ENCODE measurements at places on chromosomes 2 and 18.

DNA sequence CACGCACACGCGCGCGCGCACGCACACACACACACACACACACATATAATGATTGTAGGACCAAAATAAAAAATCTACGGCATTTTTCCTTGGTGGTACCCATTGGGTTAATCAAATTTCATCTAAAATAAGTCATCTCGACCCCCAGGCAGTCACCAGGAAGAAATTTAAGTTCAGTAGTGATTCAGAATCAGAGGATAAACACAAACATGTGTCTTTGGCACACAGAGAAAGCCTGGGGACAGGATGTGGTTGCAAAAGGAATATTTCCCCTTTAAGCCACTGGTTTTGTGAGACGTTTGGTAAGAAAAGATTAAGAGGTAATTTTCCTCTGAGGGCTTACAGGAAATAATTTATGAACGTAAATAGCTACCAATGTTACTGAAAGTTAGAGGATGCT is 171.6 kb upstream of the PIEZO2 start:
- no peak for DNase-seq

DNA sequence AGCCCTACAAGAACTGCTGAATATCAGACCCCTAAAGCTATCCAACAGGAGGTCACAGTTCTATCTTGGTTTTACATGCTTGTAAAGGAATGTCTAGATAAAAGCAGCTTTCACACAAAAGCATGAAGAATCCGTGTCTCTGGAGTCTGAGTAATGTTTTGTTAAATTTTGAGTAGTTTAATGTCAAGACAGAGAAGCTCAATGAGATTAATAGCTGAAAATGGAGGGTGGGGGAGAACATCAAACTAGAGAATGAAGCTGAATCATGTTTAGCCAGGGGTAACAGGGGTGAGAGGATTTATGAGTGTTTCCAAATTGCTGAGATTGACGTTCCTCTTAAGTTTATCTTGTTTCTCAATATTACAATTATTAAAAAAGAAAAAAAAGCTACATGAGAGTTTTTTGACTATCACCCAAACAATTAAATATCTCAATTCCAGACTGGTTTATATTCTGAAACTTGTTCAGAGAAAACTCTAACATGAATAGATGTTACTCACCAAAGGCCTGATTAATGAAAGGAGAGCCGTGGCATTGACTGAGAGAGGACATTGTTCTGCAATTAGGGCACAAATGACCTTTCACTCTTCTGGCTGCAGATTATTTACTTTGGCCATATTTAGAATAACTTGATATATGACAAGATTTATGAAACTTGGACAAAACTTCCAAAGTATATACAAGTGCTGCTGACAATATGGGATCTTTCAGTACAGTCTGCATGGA is 266.4 kb upstream of the ETAA1 start:
- no peak for DNase-seq

DNA sequence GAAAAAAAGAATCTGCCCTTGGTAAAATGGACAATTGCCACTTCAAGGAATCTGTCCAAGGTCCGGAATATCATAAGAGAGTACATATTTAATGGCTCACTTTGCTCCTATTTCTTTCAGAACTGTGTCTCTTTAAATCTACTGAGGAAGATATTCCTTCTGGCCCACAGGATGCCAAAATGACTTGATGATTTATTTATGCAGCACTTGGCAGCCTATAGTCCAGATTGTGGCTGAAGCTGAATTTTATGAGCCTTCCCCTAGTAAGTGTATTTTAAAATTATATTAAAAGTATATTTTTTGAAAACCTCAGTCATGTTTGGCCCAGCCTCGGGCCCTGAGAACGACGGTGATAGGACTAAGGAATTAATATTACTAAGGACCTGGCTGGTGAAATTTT is 465.1 kb upstream of the HNRNPA3 start:
- DNase-seq: no peak

- DNase-seq: no peak
Observed at GRCh38 chr2:23944527-23944926, 4.3 kb downstream of the UBXN2A start.

DNA sequence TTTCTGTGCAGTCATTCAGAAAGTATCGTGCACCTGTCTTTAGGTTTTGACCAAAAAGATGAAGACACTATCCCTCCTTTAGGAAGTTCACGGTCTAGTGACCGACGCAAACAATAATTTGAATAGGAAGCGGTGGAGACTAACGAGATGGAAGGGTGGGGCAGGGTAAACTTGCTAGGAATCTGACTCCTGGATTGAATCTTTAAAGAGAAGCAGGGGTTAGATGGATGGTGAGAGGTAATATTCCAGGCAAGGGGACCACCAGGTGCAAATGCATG is 651 bp upstream of the TXNL1 start:
- no peak for DNase-seq

DNA sequence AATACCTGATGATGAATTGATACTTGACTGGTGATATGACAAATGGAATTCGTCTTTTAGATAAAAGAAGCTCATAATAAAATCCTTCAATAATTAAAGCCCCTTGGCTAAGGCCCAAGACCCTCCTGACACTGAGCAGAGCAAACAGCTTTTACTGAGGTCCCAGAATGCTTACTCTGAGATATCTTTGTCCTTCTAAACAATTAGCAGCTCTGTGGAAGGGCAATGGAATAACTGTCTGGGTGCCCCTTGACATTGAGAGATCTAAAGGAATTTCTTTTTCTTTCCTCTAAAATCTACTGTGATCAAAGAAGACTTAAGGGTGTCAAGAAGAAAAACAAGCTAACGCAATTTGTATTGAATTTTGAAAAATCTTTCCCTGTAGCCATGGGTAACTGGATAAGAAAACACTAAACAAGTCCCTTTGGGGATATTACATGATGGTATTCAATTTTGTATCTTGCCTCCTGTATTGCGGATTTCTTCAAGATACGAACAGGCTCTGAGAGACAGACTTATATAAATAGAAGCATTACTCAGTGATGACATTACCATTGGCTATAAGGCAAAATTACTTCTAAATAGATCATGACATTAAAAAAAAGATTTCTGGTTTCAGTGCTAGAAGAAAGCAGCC is 128.8 kb downstream of the MREG start:
- no peak for DNase-seq

DNA sequence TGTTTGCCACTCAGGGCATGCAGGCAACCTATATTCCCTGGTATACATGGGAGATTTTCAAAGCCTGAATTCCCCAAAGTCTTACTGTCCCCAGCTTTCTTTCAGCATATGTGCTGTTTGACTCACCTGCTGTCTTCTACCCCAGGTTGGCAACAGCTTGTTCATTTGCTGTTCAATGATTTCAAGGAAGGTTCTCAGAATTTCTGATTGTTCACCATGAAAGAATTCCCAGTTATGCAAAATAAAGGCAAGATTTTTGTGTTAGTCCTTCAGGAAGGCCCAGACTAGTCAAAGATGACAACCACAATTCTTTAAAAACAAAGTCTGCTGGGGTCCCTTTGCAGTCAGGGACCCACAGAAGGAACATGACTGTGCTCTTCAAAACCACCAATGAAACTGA is 1057.8 kb upstream of the CDH2 start:
- DNase-seq: no peak

GRCh38 chr2:210539578-210540416 is 16.6 kb upstream of the CPS1 start:
- no peak for DNase-seq

DNA sequence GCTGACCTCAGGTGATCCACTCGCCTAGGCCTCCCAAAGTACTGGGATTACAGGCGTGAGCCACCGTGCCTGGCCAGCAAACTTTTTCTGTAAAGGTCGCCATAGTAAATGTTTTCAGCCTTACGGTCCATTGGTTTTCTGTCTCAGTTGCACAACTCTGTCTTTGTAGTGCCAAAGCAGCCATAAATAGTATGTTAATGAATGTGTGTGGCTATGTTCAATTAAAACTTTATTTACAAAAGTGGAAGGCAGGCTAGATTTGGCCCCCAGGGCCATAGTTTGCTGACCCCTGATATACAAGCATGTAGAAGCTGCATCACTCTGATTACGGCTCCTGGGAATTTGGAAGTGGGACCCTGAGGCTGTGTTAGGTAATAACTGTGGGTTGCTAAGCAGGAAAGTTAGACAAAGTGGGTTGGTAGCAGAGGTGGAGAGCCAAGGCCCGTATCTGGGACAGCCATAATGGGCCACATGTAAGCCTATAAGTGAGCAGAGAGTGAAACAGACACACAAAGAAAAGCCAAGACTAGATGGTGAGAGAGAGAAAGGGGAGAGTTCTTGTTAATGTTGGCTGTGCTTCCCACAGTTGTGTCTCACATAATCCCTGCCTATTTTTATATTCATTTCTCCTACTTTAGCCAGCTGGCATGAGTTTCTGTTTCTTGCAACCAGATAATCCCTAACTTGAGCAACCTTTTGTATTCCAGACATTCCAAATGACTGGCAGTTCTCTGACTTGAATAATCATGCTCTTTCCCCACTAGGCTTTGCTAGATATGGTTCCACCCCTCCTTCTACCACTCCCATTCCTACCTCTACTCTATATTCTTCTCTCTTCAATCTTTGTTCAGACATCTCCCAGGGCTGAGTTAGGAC is 223.3 kb upstream of the STON1 start:
- DNase-seq: no peak

DNA sequence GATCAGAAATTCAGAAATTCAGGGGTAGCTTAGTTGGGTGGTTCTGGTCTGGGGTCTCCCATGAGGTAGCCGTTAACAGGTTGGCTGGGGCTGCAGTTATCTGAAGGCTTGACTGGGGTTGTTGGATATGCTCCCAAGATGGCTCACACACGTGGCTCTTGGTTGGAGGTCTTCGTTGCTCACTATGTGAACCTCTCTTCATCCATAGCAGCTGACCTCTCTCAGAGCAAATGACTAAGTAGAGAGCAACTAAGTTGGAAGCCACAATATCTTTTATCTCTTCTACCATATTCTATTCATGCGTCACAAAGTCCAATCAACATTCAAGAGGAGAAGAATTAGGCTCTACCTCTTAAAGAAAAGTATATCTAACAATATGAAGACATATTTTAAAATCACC is 38.7 kb upstream of the SERTAD2 start:
- no peak for DNase-seq

- DNase-seq: no peak
Observed at GRCh38 chr2:169818241-169818640, 6.5 kb downstream of the METTL5 start.

DNA sequence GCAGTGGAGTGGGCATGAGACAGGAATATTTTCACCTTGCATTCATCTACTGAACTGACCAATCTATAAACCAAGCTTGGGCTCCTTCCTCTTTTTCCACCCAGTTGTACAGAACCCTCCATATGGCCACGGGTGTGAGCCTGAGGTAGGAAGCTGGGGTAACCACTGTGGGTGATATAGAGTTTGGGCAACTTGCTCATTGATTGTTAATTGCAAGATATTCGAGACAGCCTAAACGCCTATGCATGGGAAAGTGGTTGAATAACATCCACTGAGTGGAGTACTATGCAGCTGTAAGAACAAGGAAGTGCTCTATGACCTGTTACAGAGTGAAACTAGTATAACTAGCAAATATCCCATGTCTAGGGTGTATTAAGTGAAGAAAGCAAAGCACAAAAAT is 7.3 kb upstream of the VAPA start:
- DNase-seq: no peak

GRCh38 chr2:39623917-39624316 is 41.8 kb upstream of the TMEM178A start:
- no peak for DNase-seq

GRCh38 chr2:152581360-152581759 is 135.9 kb downstream of the PRPF40A start:
- no peak for DNase-seq

DNA sequence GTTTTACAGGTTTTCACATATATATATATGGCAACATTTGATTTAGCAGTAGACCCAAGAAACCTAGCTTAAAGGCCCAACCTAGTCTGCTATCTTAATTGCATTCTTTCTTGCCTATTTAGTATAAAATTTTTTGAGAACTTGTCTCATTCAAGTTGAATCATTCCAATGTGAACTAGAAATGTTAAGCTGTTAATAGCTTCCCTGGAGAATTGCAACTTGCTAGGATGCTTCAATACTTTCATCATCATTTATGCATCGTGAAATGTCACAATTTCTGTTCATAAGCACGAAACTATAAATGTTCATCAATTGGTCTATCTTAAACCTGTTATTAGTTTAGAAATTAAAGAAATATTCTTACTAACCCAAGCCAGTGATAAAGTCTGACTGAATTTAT is 217.6 kb downstream of the BABAM2 start:
- no peak for DNase-seq

- DNase-seq: no peak
Observed at GRCh38 chr2:100878000-100878791, 58.3 kb downstream of the NPAS2 start.

DNA sequence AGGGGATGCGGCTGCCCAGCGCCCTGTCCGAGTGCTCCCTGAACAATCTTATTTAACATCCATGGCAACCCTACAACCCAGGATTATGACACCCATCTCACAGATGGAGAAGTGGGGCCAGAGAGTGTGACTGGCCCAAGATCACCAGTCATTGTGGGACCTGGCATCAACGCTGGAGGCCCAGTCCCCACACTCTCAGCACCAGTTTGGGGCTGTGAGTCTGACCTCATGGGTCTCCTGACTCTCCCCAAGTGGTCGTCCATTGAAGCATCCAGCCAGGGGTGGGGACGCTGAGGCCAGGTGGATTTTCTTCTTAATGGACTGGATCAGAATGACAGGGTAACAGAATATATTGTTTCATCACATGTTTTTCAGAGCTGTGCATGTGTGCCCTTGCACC is 24.5 kb downstream of the MAL start:
- no peak for DNase-seq

DNA sequence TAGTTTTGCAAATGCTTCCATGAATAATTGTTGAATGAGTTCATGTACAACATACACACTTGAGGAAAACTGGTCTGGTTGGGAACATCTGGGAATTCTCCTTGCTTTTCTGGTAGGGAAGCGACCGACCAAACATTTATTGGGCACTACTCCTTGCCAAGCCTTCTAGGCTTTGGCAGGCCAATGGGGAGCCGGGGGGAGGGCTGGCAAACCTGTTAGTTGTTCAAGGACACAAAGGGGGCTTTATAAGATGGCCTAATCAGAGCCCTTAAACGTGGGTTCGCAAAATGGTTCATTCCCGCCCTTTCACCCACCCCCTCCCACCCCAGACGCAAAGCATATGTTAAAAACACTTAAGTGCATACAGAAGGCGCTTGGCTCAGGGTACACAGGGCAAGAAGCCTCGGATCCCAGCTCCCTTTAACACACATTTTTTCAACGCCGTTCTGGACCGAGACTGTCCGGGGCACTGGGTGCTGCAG is 844 bp upstream of the VSNL1 start:
- DNase-seq: no peak

DNA sequence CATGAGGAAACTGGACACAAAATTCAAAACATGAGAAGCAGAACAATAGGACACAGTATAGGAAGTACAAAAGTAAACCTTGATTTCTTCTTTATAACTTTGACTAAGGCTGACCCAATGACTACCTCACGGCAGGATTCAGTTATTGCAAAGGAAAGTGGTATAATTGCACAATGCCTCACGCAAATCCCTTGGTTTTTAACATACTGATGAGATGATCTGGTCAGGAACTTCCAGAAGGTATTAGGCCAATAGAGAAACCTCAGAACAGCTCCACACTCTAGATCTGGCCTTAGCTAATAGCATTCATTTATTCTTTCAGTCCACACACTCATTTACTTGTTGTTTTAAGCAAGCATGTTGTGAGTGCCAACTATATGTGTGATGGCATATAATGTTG is 1526.9 kb upstream of the ACVR2A start:
- no peak for DNase-seq

Data from CD8-positive, alpha-beta memory T cell (primary cell).